AG09309 (cell line): ENCODE measurements at places on chromosomes 16 and 17.

DNA sequence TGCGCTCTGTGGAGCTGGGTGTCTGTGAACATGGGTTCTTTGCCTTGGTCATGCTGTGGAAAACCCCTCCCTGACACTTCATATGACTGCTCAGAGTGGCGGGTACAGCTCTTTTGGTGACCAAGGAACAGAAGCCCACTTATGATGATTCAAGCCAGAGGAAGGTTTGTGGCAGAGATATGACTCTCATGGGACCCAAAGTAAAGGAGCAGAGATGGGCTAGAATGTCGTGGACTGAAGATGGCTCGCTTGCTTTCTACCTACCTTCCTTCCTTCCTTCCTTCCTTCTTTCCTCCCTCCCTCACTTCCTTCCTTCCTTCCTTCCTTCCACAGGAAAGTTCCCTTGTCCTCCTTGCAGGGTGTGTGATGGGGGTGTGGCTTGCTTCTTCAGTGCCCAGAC lies 169.7 kb upstream of the IRX3 start:
- DNase-seq: no peak

- peak; percentile 17 for DNase-seq
These were observed 21.4 kb downstream of the ALOX15B start for GRCh38 chr17:8060274-8060673.

DNA sequence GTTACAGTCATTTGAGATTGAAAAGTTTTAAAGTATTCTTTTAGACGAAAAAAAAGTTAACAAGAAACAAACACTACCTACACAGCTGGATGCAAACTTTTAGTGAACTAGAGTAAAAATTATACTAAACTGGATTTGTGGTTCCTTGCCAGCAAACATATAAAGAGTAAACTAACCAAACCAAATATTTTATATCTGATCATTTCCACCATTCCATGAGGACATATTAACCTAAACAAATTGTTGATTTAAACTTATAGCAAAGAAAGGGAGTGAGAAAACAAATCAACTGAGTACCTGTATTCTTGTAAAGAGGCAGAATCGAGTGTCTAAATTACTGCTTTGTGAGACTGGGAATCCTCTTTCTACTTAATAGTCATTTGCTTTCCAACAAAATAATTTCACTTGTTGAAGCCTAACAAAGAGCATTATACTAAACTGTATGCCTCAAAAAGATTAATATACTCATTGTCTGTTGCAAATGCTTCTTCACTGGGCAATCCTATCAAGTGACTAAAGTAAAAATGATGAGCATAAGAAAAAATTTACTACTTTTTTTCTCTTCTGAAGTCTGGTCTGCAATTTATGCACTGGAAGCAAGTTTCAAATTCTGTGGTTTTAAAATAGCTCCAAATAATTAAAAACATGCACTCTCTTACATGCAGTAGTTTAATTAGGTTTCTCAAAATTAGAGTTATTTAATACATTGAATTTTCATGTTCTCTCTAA lies 37.5 kb downstream of the AKAP10 start:
- no peak for DNase-seq

DNA sequence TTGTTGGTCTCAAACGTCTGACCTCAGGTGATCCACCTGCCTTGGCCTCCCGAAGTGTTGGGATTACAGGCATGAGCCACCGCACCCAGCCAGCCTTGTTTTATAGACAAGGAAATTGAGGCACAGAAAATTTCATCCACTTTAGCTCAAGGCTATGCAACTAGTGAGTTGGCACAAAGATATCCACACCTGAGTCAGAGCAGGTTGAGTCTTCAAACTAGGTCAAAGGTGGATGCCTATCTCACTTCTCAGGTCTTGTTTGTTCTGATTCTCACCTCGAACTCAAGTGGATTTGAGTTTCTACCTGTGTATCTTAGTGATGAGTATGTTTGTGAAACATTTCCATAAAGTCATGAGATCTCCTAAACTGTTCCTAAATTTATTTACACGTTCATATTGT lies 35.6 kb upstream of the GAS7 start:
- no peak for DNase-seq

DNA sequence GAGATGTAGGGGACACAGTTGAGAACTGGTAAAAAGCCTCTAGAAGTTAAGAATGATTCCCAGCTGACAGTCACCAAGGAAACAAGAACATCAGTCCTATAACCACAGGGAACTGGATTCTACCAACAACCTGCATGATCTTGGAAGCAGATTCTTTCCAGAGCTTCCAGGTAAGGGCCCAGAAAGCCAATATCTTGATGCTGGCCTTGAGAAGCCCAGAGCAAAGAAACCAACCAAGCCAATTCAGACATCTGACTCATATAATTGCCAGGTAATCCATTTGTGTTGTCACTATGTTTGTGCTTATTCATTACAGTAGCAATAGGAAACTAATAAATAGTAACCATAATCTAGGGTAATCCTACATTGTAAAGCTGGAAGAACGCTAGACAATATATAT lies 81.6 kb downstream of the CACNG1 start:
- DNase-seq: no peak

DNA sequence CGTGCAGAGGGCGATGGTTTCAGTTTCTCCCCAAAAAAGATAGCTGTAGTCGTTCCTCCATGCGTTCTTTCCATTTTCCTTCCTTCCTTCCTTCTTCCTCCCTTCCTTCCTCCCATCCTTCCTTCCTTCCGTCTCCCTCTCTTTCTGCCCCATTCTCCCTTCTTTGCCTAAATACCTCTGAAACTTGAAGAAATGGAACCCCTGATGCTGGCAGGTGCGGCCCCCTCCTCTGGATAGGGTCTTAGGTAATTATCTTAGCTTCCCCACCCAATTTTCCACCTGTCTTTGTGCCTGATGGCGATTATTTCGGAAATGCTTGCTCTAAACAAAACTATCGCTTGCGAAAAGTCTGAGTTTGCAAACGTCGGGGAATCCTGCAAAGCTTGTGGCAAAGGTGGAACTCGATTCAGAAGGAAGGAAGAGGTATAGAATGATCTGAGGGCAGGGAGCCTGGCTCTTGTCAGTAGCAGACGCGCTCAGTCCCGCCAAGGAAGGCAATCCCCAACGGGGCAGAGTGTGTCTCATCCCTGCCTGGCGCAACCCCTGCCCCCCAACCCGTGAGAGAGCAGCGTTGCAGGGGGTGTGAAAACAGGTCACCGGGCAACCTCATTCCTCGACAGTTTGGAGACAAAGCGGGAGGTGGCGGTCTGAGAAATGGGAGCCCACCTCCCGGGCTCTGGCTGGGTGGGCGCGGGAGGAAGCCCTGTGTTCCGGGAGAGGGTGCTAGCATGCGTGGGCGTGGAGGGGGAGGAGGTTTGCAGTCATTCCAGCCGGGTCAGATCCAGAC lies 2.9 kb upstream of the CBX8 start:
- no peak for DNase-seq
